ENCODE measurements at places on chromosomes 4 and X.

- DNase-seq = no peak
These were observed 223.8 kb upstream of the PSAPL1 start for GRCh38 chr4:7658341-7659204.

- peak; percentile 81 for DNase-seq
These were observed at the start of gene WNK3 for GRCh38 chrX:54357414-54358377. TSS of gene WNK3 (minus strand) at chrX:54358046.

- no peak for DNase-seq
These were observed 37.9 kb downstream of the FAT1 start for GRCh38 chr4:186685767-186686183.

DNA sequence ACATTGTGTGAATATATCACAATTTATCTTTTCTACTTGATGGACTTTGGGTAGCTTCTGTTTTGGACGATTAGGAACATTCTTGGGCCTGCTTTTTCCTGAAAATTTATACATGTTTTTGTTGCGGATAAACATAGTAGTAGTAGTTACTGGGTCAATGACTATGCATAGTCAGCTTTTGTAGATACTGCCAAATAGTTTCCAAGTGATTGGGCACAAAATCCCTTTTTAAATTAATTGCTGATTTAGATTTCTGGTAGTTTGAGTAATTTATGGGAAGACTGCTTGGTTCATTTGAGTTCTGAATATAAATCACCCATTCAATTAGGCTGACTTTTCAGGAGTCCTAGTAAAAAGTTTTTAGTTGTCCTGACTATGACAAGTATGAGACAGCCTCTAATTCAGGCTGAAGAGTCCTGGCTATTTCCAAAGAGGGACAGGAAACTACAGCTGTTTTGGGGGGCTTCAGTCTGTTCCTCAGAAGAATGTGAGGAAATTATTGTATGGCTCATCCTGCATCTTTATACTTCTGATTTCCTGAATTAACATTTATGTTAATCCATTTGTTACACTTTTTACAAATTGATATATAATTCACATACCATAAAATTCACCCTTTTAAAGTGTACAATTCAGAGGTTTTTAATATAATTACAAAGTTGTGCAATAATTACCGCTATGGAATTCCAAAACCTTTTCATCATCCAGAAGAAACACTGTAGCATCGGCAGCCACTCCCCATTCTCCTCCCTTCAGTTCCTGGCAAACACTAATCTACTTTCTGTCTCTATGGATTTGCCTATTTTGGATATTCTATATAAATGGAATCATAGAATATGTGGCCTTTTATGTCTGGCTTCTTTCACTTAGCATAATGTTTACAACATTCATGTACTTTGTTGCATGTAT, 14.2 kb downstream of the LRP2BP start:
- DNase-seq = no peak

GRCh38 chrX:25527596-25527995, 511.8 kb upstream of the ARX start:
- peak; percentile 41 for DNase-seq

- no peak for DNase-seq
These were observed 46.1 kb downstream of the ZFP42 start for GRCh38 chr4:188041721-188042120.
